ENCODE measurements at places on chromosomes 16 and 17.

- DNase-seq, result no peak
These were observed 111.9 kb downstream of the CDH13 start for GRCh38 chr16:82738699-82739098.

DNA sequence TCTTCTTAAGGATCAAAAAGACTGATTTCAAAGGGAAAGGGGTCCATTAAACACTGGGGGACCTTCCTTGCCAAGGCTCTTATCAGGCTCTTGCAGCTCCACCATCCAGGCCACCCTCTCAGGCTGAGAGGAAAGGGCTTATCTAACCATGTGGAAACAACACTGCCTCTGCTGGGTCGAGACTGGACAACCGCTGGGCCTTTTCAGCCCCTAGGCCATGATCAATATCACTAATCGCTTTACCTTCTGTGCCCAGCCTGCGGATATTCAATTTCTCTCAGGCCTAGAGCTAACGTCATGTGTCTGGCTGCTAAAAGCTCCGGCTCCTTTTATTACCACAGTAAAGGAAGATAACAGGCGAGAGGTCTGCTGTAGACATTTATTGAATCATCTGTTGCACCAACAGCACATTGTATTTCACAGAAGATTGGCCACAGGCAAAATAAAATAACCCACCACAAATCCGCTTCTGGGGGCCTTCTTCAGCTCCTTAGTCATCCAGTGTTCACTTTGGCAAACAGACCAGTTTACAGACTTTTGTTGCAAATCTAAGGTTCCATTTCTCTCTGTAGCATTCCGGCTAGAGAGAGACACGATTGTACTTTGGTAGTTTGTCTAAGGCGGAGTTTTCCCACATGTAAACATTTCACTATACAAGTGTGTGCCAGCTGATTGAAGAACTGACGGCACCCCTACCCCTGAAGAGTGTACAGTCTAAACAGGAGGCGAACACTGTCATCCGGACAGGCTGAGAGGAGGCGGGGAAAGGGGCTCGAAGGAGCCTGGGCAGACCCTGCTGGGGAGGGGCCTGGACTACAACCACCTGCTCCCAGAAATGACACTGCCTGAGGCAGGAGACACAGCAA is 13.9 kb downstream of the CYB561 start:
- peak; percentile 60 for DNase-seq

DNA sequence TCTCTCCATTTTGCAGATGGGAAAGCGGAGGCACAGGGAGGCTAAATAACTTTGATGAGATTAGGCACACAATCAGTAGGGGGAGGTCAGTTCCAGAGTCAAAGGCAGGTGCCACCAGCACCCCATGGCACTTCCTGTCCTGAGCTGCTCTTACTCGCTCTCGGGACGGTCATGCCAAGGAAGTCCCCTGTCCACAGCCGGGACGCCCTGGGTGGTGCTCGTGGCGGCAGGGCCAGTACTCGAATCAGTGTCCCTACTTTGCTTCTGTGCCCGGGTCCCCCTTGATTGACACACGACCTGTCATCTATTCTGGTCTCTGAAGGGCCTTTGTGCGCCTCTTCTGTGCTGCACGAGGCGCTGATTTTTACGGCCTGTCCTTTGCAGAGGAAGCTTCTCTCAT is 31.3 kb downstream of the IRF8 start:
- no peak for DNase-seq

- DNase-seq, result peak; percentile 61
These were observed 34.8 kb downstream of the CBFA2T3 start for GRCh38 chr16:88941913-88942909.

GRCh38 chr16:48687421-48688038 is 77.5 kb upstream of the N4BP1 start:
- DNase-seq, result peak; percentile 84

DNA sequence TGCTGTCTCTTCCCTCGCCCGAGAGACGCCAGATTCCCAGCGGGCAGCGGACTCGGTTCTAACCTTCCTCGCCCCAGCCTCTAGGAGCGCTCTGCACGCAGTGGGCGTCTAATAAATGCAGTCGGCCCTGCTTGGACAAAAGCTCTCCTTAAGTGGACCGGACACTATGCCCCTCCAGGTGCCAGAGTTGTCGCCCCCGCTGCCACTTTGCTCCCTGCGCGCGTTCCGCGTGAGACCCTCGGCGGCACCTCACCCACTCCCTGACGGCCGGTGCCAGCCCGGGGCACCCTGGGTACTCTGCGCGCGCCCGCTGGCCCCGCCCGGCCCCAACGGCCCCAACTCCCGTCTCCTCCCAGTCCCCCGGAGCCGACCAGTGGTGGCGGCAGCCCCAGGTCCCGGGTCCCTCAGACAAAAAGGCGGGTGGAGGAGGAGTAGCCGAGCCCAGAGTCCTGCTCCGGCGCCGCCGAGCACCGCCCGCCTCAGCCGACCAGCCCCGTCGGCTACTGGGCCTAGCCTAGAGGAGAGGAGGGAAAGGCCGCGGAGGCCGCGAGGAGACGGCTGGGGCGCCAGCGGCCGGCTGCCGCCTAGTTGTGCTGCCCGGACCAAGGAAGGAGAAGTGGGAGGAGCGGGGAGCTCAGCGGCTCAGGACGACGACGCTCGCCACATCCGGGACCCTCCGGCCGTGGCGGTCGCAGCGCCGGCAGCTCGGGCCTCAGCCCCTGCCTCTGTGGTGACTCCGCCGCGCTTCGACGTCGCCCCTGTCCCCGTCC is 123.0 kb downstream of the GOSR1 start:
- peak; percentile 92 for DNase-seq

- no peak for DNase-seq
These were observed 42.6 kb upstream of the ZCCHC14 start for GRCh38 chr16:87535457-87535854.

- no peak for DNase-seq
These were observed 52.7 kb upstream of the CIBAR2 start for GRCh38 chr16:85164838-85165516.

DNA sequence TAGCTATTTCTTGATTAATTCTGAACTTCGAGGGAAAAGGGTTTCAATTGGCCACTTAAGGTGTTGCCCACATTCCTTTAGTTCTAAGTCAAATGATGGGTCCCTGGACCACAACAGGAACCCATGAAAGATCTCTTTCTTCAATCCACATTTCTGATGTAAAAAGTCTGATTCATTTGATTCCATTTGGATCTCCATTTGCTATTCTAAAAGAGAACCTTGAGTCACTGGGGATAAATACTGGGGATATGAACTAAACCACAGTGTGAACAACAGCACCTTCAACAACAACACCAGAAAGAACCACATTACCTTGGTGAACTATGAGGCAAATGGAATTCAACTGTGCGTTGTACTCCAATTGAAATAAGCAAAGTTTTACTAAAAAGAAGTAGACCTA is 108.9 kb upstream of the IRX5 start:
- DNase-seq, result peak; percentile 8

GRCh38 chr16:30615358-30616091 is 5.3 kb upstream of the ZNF689 start:
- DNase-seq, result peak; percentile 32

DNA sequence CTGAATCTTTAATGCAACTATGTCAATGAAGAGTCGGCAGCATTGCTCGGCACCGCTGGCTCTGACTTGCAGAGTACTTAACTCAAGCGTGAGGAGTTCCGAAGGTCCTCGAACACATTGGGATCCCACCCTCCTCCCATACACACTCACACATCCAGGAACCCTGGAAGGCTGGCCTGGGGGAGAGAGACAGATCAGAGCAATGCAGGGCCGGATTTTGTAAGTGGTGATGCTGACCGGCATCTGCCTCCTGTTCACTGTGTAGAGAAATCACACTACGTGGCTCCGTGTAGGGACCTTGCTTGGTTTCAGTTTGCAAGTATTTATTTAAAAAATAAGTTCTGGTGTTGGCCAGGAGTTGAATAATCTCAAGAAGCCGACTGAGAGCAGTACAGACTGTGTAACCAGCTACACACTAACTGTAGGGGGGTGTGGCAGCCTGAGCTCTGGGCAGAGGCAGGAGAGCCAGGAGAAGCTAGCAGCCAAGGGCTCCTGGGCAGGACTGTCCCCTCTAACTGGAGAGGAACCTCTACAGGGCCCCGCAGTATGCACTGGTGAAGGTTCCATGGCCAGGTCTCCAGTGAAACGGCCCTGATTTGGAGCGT is 190.2 kb upstream of the TNRC6C start:
- no peak for DNase-seq

DNA sequence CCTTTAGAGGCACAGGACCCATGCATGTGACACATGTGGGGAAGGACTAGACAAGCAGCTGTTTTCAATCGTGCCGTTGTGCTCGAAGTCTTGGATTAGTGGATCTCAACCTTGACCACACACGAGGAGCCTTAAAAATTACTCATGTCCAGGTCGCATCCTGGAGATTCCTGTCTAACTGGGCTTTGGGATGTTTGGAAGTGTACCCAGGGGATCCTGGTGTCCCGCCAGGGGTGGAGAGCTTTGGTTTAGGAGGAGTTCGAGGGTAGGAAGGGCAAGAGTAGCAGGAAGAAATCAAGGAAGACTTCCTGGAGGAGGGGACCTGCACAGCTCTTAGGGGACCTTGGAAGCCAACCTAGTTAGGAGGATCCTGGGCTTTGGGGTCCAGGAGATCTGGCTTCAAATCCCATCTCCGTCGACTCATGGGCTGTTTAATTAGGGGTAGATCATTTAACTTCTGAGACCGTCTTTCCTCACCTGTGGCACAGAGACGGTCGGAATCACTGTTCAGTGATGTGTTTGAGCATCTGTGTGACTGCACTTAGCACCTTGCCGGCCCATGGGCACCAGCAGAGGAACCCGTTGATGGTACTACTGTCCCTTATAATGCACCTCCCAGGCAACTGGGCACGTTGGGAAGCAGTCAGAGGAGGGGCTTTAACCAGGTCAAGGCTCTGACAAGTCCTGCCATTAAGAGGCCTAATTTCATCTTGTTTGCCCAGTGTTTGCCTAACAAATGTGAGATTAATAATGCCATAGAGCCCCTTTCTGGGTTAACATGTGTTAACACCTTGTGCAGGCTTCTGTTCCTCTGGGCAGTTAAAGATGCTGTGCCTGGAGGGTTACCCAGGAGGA is 102.0 kb upstream of the PLCG2 start:
- no peak for DNase-seq

DNA sequence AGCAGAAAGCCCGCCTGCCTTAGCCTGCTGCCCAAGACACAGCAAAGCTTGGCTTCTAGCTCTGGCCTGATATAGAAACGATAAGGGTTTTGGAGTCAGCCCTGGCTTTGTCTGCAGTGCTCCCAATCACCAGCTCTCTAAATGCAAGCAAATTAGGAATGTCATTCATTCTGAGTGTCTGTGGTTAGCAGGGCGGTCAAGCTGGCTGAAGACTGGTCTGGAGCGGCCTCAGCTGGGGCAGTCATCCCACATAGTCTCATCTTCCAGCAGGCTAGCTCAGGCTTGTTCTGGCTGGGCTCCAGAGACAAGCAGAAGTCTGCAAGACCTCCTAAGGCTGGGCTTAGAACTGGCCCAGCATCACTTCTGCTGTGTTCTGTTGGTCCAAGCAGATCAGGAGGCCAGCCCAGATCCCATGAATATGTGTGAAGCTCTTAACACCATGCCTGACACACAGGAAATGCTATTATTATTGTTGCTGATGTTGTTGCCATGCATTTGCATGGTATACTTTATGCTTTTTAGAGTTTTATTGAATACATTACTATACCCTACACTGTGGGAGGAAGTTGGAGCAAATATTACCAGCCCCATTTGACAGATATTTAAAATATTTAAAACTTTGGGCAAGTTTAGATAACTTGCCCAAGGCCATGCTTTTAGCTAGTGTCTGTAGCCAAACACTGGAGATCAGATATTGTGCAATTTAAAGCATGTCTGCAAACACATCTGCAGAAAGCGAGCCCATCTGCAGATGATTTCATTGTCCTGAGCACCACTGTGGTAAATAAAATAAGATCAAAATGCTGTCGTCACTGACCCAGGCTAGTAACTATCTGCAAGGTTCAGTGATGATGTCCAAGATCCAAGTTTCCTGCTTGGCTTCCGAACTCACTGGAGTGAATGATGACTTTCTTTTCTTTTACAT is 24.8 kb downstream of the TMC7 start:
- DNase-seq, result peak; percentile 91

DNA sequence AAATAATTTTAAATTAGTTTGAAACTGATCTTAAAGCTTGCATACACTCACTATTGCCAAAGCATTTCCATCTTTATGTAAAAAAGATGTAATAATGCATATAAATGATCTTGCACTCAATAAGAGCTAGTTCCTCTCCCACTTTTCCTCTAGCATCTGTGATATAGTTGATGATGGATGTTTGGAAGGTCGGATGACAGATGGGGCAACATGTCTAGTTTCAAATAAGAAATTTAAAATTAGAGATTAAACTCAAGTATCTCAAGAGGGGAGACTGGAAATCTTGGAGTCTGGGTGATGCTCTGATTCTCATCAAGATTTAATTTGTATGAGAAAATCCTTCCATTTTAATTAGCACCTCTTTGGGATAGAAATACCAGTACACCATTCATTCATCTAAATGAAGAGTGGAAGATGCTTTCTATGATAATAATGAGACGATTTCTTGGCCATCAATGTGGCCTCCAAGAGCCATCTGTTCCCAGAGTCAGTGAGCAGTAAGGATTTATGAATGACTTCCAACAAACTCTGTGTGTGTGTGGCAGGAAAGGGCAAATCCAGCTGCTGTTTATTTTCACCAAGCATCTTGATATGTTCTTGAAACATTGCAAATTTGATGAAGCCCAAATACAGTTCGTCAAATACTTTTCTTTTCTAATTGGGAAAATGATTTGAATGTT is 616.3 kb upstream of the CDH8 start:
- no peak for DNase-seq
